Stimulated activated CD4-positive, alpha-beta T cell treated with anti-CD3 and anti-CD28 coated beads, Interleukin-4, amount 100 ng/mL, for 4 hours (primary cell): ENCODE measurements at places on chromosomes 7 and 10.

GRCh38 chr7:128075242-128076095, 44.2 kb upstream of the LRRC4 start:
- no peak for DNase-seq

DNA sequence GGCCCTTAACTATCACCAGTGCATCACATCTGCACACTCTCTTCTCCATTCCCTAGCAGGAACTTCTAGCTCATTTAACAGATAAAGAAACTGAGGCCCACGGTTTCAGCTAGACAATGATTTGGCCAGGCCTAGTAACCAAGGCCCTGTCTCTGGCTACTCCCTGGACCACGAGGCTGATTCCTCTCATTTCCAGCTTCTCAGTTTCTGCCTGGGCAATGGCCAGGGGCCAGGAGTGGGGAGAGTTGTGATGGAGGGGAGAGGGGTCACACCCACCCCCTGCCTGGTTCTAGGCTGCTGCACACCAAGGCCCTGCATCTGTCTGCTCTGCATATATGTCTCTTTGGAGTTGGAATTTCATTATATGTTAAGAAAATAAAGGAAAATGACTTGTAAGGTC, 13.5 kb downstream of the AQP1 start:
- DNase-seq: no peak

GRCh38 chr7:20998309-20998708, 211.6 kb upstream of the SP8 start:
- DNase-seq: no peak

GRCh38 chr7:41224063-41224763, 478.7 kb downstream of the INHBA start:
- DNase-seq: no peak
